ENCODE measurements at places on chromosomes 12 and 14. TPM values are rescaled to one million over a fixed set of nuclear protein-coding genes. Genes with fewer than 3 reads are reported as not detected.

DNA sequence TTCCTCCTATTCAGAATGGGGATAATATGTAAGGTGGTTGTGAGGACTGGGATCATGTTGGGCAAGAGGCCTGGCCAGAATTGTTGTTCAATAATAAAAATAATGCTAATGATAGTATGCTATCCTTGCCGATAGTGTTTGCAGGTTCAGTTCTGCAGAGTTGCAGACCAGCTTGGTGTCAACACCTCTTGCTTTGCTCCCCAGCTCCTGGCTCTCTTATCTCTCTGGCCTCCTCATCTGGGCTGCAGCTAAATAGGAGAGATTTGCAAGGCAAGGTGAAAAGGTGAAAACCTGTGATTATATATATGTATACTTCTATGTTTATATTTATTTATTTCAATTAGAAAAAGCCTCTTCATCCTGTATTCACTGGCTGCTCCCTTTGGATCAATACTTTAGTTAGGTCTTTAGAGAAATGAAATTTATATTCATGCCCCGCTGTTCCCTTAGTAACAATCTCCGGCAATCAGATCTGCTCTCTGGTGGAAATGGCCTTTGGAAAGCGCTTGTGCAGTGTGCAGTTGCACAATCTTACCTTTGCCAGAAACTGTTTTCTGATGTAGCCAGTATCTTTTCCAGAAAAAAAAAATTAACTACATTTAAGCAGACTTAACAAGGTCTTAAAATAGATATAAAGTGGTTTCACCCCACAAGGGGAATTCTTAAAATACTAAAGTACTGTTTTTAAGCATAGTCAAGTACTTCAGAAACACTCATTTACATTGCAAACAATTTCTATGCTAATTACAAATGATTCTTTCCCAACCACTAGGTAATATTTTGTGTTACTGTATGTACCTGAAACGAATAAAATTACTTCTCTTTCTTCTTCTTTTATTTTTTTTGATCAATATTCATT is 19.1 kb upstream of the ACVR1B start:
- H3K4me3 ChIP-seq: no peak overlapping the region
- peaks cover 18% of the 10 kb centered on the region for H3K4me1 ChIP-seq
- H3K27me3 ChIP-seq: no peaks in the 10 kb centered on the region
- H3K36me3 ChIP-seq: no peaks in the 10 kb centered on the region

DNA sequence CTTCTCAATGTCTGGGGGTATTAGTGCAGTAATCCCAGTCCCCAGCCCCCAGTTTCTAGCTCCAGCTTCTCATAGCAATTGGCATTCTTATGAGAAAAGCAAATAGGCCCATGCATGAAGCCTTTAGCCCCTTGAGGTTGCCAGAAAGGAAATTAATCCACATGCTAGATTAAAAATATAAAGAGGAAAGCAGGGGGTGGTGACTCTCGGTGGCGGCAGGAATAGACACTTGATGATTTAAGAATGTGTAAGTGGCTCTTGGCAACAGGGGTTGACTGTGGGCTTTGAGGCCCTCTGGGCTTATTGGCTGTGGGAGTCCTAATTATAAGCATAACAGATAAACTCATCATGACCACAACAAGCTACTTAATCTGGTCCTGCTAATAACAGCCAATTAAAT is 1367.3 kb upstream of the FLRT2 start:
- H3K27ac ChIP-seq: no peak overlapping the region
- DNase-seq: no peak
- H3K36me3 ChIP-seq: no peaks in the 10 kb centered on the region
- no peak overlapping the region for H3K4me3 ChIP-seq
- peaks cover 6% of the 10 kb centered on the region for H3K4me1 ChIP-seq

- H3K27me3 ChIP-seq: no peaks in the 10 kb centered on the region
- H3K36me3 ChIP-seq: peaks cover 40% of the 10 kb centered on the region
- no peak overlapping the region for H3K4me3 ChIP-seq
- H3K27ac ChIP-seq: no peak overlapping the region
- H3K4me1 ChIP-seq: no peaks in the 10 kb centered on the region
Observed at GRCh38 chr14:70338550-70338949, 20.9 kb downstream of the COX16 start.

DNA sequence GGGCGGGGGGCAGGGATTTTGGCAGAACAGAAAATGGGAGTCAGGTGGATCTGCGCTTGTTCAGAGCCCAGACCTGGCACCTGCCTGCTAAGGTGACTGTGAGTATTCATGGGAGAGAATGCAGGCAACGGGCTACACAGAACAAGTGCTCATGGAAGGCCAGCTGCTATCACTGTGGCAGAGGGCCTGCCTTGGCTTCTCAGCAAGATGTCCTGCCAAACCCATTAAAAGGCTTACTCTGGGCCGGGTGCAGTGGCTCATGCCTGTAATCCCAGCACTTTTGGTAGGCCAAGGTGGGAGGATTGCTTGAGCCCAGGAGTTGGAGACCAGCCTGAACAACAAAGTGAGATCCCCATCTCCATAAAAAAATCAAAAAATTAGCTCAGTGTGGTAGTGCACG is 21.0 kb downstream of the DIO3 start:
- DNase-seq: no peak
- no peaks in the 10 kb centered on the region for H3K36me3 ChIP-seq
- no peaks in the 10 kb centered on the region for H3K27me3 ChIP-seq
- no peak overlapping the region for H3K4me3 ChIP-seq

- DNase-seq: no peak
- no peak overlapping the region for H3K4me3 ChIP-seq
- no peaks in the 10 kb centered on the region for H3K4me1 ChIP-seq
- H3K36me3 ChIP-seq: no peaks in the 10 kb centered on the region
Observed at GRCh38 chr14:94112513-94113063, 2.1 kb downstream of the IFI27 start.

- H3K4me3 ChIP-seq: no peak overlapping the region
- H3K4me1 ChIP-seq: no peaks in the 10 kb centered on the region
- H3K27me3 ChIP-seq: no peaks in the 10 kb centered on the region
- DNase-seq: no peak
- no peaks in the 10 kb centered on the region for H3K36me3 ChIP-seq
- no peak overlapping the region for H3K27ac ChIP-seq
Observed at GRCh38 chr14:47392326-47392725, 283.1 kb downstream of the MDGA2 start.

GRCh38 chr12:89261982-89262381 is 90.3 kb downstream of the DUSP6 start:
- H3K27me3 ChIP-seq: no peaks in the 10 kb centered on the region
- no peak overlapping the region for H3K4me3 ChIP-seq
- no peak for DNase-seq
- no peaks in the 10 kb centered on the region for H3K36me3 ChIP-seq
- H3K4me1 ChIP-seq: no peaks in the 10 kb centered on the region

- H3K36me3 ChIP-seq: peaks cover 19% of the 10 kb centered on the region
- no peaks in the 10 kb centered on the region for H3K27me3 ChIP-seq
- peak; percentile 63 for DNase-seq
- H3K4me3 ChIP-seq: peak overlapping the region; percentile 86
- peak overlapping the region; percentile 99 for H3K27ac ChIP-seq
- H3K4me1 ChIP-seq: peaks cover 25% of the 10 kb centered on the region
Observed at GRCh38 chr12:24948420-24948756, 513 bp downstream of the BCAT1 start.

DNA sequence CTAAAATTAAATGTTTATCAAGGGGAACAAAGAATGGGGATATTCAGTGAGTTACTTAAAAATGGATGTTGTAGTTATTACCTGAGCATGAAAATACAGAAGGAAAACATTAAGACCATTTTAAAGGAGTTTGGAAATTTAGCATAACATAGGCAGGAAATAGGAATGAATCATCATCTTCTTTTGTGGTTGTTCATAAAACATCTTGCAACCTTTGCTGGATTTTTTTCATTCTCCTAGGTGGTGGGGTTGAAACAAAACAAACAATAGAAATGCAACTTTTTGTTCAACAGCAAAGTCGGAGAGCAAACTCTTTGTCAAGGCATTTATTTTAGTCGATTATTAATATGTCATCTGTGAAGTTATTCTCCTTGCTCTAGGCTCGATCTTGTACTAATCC is 275.1 kb downstream of the IPO8 start:
- H3K27ac ChIP-seq: no peak overlapping the region
- no peak for DNase-seq
- H3K27me3 ChIP-seq: no peaks in the 10 kb centered on the region
- no peaks in the 10 kb centered on the region for H3K36me3 ChIP-seq
- H3K4me1 ChIP-seq: no peaks in the 10 kb centered on the region
- no peak overlapping the region for H3K4me3 ChIP-seq

DNA sequence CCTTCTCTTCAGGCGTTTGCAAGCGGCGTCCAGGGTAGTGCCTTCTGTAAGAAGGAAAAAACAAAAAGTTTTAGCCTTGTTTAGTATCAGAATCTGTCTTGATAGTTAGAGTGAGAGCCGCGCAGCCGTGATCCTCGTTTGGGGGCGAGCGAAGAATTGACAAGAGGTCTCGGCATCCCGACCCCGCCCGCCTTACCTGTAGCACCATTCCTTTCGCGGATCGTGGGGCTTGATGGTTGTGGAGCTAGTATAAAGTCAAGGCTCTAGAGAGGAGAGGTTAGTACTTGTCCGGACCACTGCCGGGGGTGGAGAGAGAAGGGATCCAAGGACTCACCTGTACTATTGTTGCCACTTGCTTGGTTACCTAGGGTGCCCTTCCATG is 494 bp downstream of the TMTC3 start:
- H3K27ac ChIP-seq: peak overlapping the region; percentile 80
- no peaks in the 10 kb centered on the region for H3K27me3 ChIP-seq
- peaks cover 8% of the 10 kb centered on the region for H3K4me1 ChIP-seq
- H3K36me3 ChIP-seq: peaks cover 5% of the 10 kb centered on the region
- no peak for DNase-seq

- H3K4me3 ChIP-seq: no peak overlapping the region
- no peaks in the 10 kb centered on the region for H3K27me3 ChIP-seq
- H3K4me1 ChIP-seq: no peaks in the 10 kb centered on the region
- H3K36me3 ChIP-seq: peaks cover 15% of the 10 kb centered on the region
- DNase-seq: no peak
Observed at GRCh38 chr14:65637780-65638179, 225.2 kb downstream of the FUT8 start.

DNA sequence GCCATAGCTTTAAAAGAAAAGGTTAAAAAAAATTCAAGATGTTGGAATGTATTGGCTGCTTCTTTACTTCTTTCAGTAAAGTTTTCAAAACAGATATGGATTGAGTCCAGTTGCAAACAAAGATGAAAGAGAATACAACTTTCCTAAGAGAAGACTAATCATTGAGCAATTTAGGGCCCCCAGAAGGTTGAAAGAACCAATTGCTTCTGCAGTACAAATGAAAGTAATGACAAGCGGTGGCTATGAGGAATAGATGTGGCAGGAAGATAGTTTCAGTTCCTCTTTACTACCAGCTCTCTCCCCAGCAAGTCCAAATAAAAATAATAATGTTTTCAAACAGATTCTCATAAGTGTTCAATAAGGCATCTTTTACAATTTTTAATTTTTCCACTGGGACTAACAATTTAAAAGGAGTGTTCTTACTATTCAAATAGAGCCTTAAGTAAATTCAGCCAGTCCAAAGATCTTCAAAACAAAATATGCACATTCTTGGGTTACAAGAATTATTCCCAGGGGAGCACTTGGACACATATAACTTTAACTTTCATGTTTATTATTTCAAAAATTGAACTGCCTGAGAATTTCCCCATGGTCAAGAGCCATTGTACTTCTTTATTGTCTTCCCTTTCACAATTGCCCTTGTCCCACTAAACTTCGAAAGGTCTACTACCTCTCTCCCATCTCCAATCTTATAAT is 62.3 kb upstream of the PPP1R12A start:
- H3K4me3 ChIP-seq: no peak overlapping the region
- no peak overlapping the region for H3K27ac ChIP-seq

- H3K4me1 ChIP-seq: no peaks in the 10 kb centered on the region
- H3K36me3 ChIP-seq: no peaks in the 10 kb centered on the region
- peak; percentile 55 for DNase-seq
- H3K27ac ChIP-seq: no peak overlapping the region
- no peak overlapping the region for H3K4me3 ChIP-seq
Observed at GRCh38 chr12:98998697-98999299, 353.7 kb downstream of the APAF1 start.

- no peaks in the 10 kb centered on the region for H3K4me1 ChIP-seq
- no peaks in the 10 kb centered on the region for H3K27me3 ChIP-seq
- H3K4me3 ChIP-seq: no peak overlapping the region
- DNase-seq: no peak
- H3K36me3 ChIP-seq: peaks cover 38% of the 10 kb centered on the region
Observed at GRCh38 chr14:93240678-93241000, 33.6 kb downstream of the UBR7 start.

DNA sequence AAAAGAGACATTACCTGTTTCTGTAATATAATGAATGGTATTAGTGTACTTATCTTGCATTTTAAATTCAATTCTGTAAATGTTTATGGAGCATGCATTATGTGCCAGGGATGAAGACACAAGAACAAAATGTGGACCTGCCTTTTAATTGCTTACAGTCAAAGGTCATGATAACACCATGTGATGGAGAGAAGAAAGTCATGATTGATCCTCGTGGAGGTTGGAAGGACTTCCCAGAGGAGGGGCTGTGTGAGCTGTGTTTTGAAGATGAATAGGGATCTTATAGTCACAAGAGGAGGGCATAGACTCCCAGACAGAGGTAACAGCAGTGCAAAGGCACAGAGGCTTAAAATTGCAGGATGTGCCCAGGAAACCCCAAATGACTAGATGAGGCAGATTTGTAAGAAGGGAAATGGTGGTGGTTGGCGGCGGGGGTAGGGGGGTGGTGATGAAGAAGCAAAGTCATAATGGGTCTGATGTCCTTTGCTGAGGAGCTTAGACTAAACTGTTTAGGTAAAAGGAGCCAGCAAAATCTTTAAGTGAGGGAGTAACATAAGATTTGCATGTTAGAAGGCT is 151.5 kb downstream of the PRKCH start:
- no peaks in the 10 kb centered on the region for H3K36me3 ChIP-seq
- H3K27ac ChIP-seq: peak overlapping the region; percentile 89
- no peak for DNase-seq
- H3K27me3 ChIP-seq: no peaks in the 10 kb centered on the region

DNA sequence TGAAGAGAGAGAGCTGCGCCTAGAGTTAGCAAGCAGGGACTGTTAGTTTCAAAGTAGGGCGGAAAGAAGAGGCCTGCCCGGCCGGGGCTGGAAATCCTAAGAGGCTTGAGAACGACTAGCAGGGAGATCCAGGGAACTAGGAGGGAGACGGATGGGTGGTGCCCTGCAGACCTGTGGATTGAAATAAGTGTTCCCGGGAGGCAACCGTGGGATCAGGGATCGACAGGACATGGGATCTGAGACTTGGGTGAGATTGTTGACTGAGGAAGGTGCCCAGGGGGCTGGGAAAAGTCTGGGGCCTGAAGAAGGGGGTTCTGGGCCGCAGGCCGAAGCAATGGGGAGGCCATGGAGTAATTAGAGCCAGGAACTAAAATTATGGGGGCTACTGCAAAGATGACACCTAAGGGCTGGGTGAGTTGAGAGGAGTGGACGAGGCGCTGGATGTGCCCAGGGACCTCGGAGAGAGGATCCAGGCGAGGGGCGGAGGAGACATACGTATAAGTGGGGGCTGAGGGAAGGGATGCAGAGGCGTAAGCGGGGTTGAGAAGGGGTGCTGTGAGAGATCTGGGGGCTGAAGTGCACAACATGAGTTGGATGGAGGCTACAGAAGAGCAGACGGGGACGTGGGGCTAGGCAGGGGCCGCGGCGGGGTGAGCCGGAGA is 635 bp downstream of the LTA4H start:
- H3K4me1 ChIP-seq: peaks cover 8% of the 10 kb centered on the region
- H3K4me3 ChIP-seq: peak overlapping the region; percentile 61
- H3K27ac ChIP-seq: peak overlapping the region; percentile 74
- H3K27me3 ChIP-seq: no peaks in the 10 kb centered on the region
- H3K36me3 ChIP-seq: no peaks in the 10 kb centered on the region
- peak; percentile 44 for DNase-seq

Gene FSCB
- polyA plus RNA-seq: not detected

Gene TTC9
- polyA plus RNA-seq: 0.29 TPM

Gene ZNF664
- polyA plus RNA-seq: 34.9 TPM

Gene OR4E2
- not detected for polyA plus RNA-seq

Gene TUNAR
- polyA plus RNA-seq: 0.03 TPM

Gene GNG2
- polyA plus RNA-seq: 19.1 TPM

Gene TM7SF3
- polyA plus RNA-seq: 121 TPM

Gene ABHD12B
- polyA plus RNA-seq: not detected

Gene KRT2
- polyA plus RNA-seq: not detected

Gene TCL1A
- not detected for polyA plus RNA-seq

Gene NFATC4
- polyA plus RNA-seq: 24.9 TPM
